Brain (organoid and tissue), 16 donors: ENCODE measurements at places on chromosomes 5 and 9.

- no peak for DNase-seq
Measured at GRCh38 chr5:2702096-2702879, 49.2 kb downstream of the IRX2 start.

DNA sequence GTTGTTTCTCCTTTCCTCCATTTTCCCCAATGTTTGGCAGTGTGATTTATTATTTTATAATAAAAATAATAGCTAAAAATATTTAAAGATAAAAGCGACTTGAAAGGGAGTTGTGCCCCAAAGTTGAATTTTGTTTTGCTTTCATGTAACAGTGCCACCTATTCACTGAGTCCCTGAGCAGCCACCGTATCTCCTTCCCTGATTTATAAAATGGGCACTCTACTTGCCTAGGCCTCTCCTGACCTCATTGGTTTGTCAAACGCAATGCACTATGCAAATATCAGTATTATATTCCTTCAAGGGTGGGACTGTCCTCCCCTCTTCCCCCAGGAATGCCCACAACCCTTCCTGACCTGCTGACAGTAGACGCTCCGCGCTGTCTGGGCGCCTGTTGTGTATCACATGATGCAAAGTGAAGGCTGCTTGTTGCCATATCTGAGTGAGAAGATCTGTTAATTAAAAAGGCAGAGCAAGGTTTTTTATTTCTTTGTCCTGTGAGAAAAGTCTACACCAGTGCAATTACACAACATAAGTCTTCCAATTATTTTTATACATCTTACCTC lies 81.4 kb downstream of the TTC39B start:
- no peak for DNase-seq

GRCh38 chr5:168842571-168843205 lies 263.5 kb upstream of the PANK3 start:
- no peak for DNase-seq

DNA sequence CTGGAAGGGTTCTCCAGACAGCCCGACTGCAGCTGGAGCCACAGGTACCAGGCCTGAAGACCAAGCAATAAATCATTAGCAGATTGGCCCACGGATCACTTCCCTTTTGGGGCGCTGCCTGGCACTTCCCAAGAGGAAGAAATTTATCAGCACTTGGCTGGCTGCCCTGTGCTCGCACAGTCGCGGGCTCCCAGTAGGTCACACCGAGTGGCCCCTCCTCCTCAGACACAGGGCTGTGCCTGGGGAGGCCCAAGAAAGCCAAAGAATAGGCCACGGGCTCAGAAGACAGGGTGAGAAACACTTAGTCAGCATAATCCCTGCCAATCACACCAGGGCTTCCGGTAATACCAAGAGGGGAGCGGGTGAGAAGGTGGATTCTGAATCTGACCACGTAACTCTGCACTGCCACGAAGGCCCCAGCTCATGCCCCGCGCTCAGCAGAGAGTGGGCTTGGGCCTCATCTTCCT lies 115.7 kb upstream of the MSX2 start:
- DNase-seq: no peak

DNA sequence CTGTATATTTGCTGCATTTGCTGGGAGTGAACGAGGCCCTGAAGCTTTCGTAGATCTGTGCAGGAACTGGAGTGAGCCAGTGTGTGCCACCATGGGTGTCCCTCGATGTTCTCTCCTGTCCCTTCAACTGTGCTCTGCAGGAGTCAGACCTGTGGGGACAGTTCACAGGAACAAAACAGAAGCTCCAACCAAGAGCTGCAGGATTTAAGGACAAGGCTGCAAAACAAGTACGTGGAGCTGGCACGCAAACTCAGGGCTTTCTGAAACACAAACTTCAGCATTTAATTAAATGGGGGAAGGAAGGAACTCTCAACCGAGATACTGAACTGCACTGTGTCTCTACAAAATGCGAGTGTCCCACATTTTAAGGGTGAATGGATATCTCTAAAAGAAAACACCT lies 24.2 kb downstream of the BASP1 start:
- DNase-seq: no peak

DNA sequence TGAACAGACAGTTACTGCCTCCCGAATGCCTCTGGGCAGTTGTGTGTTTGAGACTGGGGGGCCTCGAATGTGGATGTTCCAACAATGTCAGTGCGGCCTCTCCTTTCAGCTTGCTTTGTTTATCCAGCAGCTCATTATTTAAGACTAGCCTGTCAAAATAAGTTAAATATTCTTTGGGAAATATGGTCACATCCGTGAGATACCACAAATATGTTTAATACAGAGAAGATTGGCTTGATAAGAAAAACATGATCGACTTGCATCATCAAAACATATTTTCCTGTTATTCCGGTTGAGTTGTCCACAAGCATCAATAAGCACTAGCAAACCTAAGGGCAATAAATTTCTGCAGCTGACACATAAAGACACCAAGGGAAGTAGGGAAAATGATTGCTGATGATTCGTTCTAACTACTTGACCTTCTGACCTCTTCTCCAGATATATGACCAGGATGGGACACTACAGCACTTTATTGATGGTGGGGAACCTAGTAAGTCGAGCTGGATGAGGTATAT lies 66.5 kb downstream of the PRDM6 start:
- DNase-seq: no peak

DNA sequence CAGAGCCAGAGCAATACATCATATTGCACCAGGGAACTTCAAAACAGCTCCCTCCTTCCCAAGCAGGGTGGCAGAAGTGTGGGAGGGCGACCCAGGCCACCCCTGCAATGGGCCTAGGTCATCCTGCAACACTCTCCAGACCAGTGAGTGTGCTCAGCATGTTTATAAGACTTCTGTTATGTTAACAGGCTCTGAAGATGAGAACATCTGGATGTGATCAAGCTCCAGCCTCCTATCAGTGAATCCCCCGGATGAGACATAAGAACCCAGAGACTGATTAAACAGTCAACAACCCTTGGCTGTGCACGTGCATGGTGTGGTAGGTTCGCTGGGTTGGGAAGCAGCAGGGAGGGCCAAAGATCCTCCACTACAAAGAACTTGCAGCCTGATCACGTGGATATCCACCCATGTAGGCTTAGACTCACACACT lies 63.3 kb downstream of the ABCA1 start:
- DNase-seq: no peak

GRCh38 chr5:135776457-135776856 lies 58.0 kb upstream of the SLC25A48 start:
- DNase-seq: no peak

DNA sequence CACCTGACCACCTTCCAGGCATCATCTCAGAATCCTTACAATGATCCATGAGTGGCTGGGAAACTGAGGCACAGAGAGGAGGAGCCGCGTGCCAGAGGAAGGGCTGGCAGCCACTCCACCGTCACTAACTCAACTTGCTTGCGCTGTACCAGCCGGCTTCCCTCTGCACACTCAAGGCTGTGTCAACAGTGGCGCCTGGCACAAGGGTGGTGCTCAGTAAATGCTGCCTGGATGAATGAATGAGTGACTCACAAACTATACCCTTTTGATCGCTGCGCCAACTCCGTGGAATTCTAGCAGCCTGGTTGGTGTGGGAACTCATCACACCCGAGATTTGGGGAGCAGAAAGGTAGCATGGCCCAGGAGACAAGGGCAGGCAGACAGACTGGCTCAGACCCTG lies 21.9 kb downstream of the PRRX2 start:
- no peak for DNase-seq

DNA sequence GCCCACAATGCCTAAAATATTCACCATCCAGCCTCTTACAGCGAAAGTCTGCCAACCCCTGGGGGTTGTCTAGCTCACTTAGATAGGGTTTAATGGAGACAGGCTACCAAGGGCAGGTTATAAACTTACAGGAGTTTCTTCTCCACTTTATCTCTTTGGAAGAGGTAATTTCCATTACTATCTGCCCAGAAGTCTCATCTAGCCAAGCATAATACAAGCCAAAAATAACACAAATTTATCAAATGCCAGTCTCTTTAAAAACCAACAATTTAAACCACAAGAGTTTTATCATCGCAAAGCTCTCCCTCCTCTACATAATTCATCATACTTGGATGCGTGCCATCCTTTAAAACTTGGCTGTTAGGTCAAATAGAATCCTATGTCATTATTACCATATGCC lies 6.2 kb downstream of the RBM22 start:
- no peak for DNase-seq

DNA sequence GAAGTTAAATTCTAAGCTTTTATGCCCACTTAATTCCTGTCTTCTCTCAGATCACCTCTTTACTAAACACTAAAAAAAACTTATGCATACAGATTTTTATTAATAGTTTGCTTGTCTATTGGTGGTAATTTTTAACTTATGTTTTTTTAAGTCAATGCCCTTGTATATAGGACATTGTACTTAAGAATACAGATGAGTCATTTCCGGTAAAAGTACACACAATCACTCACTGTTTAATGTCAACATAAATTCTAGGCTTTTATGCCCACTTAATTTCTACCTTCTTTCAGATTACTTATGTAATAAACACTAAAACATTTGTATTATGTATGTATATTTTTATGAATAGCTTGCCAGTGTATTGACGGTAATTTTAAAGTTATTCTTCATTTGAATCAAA lies 872.8 kb upstream of the CDH9 start:
- no peak for DNase-seq

DNA sequence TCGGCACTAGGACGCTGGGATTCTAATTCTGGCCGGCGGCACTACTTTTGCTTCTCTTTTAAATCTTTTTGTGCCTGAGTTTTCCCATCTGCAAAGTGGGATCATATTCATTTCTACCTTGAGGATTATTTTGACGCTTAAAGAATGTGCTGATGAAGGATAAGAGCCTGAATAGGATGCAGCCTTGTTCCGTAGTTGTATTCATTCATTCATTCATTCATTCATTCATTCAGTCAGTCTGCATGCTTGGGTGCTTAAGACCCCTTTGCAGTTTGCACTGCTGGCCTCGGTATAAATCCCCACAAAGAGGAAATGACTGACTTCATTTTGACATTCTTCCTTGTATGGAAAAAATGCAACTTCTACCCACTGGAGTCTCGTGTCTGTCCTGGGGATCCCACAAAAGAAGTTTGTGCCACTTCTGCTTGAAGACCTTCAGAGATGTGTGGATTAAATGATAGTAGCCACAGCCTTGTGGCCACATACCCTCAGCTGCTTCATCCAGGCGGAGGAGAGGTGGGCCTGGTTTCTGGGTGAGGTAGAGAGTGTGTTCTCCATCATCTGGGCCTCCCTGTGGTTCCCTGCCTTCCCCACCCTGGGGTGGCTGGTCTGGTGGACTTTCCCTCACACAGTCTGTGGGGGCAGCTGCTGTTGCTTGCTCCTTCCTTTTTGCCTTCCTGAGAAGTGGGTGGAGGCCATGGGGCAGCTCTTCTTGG lies 62.6 kb downstream of the PPARGC1B start:
- DNase-seq: no peak

GRCh38 chr5:154202379-154203260 lies 12.1 kb downstream of the GALNT10 start:
- no peak for DNase-seq

GRCh38 chr9:130419521-130420035 lies 25.2 kb upstream of the ASS1 start:
- DNase-seq: no peak

- DNase-seq: no peak
Measured at GRCh38 chr5:126271141-126271540, 152.1 kb upstream of the GRAMD2B start.

DNA sequence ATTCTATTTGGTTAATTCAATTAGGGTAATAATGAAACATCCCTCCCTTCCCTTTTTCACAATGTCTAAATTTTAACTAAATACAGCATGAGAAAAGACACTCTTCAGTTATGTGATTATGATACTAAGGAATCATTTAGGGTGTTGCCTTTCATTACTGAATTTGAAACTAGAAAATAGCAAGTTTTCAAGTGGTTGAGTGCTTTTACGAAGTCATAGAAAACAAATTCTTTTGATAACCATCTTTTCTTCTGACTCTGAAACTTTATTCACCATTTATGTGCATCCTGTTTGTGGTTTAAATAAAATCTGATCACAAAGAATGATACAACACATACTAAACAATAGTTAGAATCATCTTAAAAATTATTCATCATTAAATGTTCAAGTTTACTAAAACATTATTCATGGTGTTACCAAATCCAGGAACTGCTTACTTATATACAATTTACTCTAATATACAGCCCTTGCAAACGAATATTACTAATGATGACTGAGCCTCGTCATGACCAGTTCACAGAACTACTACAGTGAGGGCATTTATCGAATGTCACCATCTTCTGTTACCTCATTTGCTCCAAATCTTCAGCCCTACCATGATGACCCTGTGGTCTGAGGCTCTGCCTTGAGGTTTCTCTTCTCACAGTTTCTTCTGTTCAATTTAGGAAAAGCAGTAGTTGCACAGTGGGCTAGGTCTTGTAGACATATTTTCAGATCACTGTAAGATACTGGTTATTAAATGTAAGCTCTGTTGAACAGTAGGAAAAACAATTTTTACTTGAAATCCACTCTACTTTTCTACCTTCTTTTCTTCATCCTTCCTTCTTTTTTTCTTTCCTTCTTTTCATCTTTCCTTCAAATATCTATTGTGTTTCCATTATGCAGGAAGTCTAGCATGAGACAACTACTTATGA lies 18.3 kb upstream of the IL9 start:
- DNase-seq: no peak

DNA sequence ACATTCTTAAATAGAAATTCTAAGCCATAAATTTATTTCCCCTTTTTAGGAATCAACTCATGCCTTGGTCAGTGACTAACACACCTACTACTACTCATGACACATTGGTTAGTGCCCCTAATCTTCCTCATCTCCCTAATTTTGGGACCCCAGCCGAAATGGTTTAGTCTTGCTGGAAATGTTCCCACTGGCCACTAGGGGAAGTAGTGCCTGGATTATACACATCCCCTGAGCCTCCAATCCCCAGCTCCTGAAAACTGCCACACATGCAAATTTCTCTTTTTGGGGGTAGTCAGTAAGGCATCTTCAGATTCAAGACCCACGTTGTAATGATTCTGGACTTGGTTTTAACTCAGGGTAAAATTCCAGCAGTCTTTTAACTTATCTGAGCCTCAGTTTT lies 79.8 kb downstream of the HSD17B3 start:
- no peak for DNase-seq

DNA sequence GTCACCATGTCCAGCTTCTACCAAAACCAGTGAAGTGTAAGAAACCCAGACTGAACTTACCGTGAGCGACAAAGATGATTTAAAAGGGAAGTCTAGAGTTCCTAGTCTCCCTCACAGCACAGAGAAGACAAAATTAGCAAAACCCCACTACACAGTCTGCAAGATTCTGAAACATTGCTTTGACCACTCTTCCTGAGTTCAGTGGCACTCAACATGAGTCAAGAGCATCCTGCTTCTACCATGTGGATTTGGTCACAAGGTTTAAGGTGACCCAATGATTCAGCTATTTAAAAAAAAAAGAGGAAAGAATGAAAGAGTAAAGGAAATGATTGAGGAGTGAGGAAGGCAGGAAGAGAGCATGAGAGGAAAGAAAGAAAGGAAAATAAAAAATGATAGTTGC lies 19.8 kb downstream of the IL7R start:
- DNase-seq: no peak

- DNase-seq: no peak
Measured at GRCh38 chr5:149371296-149371962, 7.7 kb downstream of the IL17B start.

DNA sequence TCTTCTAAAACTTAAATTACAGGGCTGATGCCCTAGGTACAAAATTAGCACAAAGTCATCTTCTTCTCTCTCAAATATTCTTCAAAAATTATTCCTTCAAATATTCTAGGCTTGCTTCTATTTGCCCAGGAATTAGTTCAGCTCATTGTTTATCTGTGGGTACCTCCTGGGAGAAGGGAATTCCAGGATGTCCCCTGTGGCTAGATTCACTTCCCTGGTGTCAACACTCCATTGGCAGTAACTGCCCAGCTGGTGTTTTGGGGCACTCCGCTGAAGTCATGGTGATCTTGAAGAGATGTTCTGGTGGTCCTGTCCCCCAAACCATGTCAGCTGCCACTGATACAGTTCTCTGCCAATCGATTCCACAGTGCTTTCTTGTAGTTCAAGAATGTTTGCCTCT lies 26.2 kb upstream of the TGFBR1 start:
- DNase-seq: no peak
